Upper lobe of right lung (tissue), 1 donor: ENCODE measurements at places on chromosomes 12 and 14.

DNA sequence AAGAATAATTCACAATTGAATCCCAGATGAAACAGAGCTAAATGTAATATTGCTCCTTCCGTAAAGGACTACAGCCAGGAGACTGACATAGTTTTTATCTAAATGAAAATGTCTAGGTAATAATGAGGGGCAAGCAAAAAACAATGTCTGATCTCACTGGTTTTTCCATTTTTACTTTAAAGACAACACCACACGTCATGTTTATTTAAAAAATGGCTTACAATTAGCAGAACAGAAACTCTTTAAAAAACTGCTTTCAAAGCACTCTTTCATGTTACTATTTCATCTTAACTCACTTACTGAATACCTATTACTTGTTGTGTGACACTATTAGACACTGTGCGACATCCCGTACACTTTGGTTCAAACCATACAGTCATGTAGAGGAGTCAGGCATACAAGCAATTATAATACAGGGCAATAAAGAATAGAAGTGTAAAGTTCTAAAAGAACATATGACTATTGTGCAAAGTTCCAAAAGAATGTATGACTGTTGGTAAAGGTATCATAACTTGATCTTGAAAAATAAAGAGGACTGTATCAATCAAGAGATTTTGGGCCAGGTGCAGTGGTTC, 9.1 kb downstream of the BTBD7 start:
- no peak for DNase-seq

- DNase-seq = no peak
These were observed 201.0 kb upstream of the DIO3 start for GRCh38 chr14:101360054-101360911.

- peak; percentile 73 for DNase-seq
These were observed 15.7 kb upstream of the ESPL1 start for GRCh38 chr12:53252349-53252916.

DNA sequence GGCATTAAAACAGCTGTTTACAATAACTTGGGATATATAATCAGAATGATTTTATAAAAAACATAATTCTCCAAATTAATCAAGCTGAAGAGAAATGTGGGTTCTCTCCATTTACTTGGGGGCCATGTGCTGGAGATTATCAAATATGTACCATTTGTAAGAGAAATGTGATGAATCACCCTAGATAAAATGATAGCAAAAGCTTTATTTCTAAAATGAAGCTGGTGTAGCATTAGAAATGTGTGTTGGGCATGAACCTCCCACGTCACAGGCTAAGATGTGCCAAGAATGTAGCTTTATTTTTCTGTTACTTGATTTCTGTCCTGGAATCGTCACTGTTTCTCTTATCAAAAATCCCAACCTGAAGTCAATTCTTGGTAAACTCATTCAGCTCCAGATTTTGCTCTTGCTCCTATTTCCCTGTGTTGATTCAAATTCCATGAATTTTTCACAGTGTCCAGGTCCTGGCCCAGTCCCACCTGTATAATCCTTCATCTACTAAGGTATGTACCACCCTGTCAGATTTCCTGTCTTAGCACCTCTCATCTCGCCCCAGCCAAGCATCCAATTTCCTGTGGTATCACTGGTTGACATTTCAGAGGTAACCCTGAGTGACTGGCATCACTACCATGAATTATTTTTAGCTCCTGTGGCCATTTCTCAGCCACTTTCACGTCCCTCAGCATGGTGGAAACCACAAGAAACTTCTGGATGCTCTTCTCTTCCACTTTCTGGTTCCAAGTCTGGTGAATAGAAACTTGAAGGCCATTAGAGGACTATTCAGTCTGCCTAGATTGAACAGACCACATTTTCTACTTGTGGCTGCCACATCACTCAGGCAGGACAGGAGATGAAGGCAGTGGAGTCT, 103.6 kb upstream of the FLRT2 start:
- DNase-seq = no peak

DNA sequence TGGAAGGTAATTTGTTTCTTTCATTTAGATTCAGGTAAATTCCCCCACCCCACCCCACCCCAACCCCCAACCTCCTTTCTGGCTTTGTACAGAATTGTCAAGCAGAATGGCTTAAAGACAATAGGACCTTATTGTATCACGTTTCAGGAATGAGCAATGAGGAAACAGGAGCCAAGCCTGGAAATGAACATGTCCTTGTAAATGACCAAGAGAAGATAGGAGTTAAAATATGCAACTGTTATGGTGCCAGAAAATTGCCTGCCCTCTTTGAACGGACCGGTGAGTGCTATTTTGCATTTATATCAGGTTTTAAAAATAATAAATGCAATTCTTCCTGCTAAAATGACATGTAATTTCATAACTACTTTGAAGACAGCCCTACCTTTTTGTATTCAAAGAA, 141.6 kb upstream of the PELI2 start:
- DNase-seq = no peak

- DNase-seq = no peak
These were observed 66.2 kb upstream of the SLC38A2 start for GRCh38 chr12:46438719-46439319.

DNA sequence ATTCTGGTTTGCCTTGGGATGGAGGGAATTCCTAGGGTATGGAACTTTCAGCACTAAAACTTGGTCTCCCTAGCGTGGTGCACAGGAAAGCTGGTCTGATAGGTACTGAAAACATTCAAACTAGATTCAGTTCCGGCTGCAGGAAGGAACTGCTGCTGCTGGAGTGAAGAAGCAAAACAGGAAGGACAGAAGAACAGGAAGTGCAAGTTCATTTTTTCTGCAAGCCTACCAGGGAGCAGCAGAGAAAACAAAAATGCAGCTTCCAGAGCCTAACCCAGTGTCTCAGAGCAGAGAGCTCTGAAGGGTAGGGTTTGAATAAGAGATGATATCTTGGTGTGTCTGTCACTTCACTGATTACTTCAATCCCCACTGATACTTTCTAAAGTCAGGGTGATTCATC, 165.2 kb downstream of the VRK1 start:
- no peak for DNase-seq
